Ascending aorta (tissue), 2 donors: ENCODE measurements at places on chromosomes 3 and 15.

DNA sequence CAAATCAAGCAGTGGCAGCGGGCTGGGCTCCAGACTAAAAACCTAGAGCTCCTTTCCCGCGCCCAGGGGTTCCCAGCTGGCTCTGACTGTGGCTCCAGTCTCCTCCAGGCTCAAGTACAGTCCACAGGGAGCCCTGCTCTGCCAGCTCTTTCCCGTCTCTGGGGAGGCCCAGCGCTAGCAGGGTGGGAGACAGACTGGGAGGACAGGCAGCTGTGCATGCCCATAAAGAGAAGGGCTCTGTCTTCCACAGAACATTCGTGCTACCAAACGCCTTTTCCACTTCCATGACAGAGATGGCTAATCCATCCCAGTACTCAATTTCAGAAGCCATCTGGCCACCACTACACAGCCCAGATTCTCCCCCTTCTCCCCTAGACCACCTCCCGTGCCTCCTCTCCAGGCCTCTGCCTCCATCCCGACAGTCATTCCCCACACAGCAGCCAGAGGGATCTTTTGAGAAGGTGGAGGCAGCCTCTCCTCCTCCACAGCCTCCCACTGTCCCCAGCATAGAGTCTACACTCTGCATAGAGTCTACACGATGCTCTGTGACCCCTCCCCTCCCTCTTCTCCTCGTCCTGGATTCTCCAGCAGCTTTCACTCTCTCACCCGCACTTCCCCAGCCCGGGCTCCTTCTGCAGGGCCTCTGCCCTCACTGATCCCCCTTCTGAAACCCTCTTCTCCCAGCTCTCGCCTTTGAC lies 6.8 kb upstream of the DUSP7 start:
- no peak for DNase-seq

DNA sequence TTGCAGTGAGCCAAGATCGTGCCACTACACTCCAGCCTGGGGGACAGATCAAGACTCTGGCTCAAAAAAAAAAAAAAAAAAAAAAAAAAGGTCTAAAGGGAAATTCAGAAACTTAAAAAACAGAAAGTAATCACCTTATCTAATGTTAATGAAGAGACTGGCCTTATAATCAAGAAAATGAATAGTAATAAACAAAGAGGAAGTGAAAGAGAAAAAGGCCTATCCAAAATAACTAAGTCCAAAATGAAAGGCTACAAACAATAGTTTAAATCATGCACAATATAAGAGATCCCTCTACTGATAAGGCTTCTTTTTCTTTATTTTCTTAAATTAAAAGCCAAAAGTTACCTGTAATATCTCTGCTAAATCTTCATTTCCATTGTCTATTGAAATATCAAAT lies 37.1 kb upstream of the HDC start:
- DNase-seq = no peak

DNA sequence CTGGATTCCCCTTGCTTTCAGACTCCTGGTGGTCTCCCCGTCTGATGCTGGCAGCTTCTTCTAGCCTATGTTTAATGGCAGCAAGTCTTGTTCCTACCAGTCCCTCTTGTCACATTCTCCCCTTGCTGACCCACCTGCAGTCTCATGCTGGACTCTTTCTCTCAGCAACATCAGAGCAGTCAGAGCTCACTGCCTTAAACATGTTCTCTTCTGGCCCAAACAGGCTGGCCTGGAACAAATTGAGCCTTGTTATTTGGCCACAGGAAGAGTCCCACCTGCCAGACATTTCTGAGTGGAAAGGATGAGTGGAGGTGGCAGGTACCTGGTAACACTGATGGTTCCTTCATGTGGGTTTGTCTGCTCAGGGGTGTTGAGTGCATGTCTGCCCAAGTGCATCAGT lies 59.2 kb upstream of the APEH start:
- no peak for DNase-seq

DNA sequence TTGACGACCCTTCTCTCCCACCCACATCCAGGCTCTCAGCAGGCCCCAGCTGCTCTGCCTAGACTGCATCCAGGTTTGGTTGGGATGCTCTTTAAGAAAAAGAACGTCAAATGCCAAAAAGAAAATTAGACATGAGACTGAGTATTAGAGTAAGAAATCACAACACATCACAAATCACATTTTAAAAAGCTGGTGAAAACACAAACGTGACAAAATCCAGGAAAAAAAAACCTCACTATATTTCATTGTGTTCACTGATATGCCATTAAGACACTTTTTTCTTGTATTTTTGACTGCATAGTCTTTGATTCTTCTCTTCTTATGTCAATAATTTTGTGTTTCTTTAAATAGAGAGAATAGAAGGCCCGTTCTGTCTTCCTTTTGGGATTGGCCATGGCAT lies 243.7 kb downstream of the TLE3 start:
- DNase-seq = no peak

DNA sequence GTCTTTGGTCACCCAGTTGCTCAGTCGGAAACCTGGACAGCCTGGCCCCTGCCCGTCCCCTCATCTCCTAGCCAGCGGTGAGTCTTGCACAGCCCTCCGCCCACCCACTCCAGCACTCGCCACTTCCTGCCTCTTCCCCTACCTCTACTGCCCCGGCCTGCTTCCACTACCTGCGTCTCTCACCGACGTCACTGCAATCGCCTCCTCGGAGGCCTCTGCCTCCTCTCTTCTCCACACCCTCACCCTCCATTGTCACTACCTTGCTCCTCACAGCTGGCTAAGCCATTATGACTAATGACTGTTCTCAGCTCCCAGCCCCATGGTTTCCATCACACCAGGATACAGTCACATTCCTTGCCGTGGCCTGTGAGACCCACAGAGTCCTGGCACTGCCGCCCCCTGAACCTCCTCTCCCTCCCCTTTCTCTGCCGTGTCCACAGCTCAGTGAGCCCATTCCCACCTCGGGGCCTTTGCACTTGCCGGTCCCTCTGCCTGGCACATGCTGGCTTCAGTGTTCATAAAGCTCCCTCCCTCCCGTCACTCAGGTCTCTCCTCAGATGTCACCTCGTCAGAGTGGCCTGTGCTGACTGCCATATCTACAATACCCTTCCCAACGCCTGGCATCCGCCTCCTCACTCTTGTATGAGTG lies 104.8 kb downstream of the FBLN2 start:
- DNase-seq = no peak

DNA sequence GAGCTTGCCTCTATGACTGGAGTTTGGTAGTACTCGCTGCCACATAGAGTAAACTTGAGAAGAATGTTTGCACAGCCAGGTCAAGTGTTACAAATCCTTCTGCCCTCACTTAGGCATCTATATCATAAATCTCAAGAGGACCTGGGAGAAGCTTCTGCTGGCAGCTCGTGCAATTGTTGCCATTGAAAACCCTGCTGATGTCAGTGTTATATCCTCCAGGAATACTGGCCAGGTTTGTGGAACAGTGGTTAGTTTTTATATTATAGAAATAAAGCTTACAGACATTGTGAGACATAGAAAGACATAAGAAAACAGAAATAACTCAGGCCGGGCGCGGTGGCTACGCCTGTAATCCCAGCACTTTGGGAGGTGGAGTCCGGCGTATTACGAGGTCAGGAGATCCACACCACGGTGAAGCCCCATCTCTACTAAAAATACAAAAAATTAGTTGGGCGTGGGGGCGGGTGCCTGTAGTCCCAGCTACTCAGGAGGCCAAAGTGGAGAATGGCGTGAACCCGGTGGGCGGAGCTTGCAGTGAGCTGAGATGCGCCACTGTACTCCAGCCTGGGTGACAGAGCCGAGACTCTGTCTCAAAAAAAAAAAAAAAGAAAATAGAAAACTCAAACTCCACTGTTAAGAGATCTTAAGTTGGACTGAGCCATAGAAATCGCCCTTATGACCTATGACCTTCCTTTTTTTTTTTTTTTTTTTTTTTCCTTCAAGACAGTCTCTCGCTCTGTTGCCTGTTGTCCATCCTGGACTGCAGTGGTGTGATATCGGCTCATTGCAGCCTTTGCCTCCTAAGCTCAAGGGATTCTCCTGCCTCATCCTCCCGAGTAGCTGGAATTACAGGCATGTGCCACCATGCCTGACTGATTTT lies 2.2 kb downstream of the RPSA start:
- no peak for DNase-seq

GRCh38 chr3:127674101-127674721 lies 1.5 kb downstream of the ABTB1 start:
- DNase-seq = no peak

DNA sequence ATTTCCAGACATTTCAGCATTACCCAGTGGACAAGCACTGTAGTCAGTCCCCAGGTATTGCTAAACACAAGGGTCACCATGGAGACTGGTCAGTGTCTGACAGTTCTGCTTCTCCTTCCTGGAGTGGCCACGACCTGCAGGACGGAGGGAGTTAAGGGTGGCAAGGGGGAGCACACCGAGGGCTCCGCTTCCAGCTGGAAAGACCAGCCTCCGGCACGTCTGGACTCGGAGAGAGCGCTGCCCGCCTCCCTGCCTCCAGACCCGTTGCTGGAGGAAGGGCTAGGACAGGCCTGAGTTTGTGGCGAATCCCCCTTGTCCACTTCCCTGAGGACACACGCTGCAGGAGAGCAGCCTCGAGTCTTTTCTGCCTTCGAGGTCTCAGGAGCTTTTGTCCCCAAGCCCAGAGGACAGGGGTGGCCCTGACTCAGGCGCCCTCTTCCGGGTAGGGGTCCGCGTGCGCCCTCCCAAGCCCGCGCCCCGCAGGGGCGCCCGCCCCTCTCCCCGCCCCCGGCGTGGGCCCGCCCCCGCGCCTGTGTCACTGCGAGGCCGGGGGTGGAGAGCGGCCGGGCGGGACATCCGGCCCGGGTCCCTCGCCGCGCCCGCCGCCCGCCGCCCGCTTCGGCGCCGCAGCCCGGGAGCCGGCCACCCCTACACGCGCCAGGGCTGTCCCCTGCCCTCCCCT lies at the start of gene CHST14:
TSS of gene CHST14 (plus strand) at position 562 of the 682 bp plus-strand sequence. CDS start 230 bp downstream, outside the sequence.
- DNase-seq = peak; percentile 78

DNA sequence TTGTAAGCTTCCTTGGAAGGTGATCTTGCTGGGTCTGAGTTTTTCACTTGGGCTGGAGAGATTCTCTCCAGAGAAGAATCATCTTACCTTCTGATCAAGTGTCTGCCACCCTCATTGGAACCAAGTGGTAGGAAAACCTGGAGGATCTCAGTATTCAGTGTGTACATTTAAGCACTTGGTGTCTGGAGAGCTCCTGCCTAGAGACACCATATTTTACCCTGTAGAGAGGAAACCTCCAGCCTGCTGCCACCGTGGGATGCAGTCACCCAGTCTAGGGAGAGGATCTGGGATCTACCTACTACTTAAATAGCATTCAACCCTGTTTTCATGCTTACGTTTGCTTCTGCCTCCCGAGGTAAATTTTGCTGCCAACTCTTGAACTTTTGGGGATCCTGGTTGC lies 274.3 kb downstream of the SV2B start:
- no peak for DNase-seq

DNA sequence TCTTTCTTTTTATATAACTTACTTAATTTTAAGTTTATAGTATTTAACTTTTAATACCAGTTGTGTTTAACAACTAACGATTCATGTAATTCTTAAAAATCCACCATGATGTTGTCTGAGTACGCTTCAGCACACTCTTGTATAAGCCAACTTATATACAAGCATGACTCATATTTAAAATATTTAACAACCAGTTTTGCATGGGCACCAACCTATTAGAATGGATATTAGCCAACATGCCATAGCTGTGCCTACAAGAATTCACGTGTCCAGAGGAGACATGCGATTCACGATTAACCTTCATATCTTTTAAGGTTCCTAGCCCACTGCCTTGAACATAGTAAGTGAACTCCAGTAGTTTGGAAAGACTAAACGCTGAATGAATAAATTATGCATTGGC lies 1023.2 kb downstream of the TBL1XR1 start:
- DNase-seq = no peak

- DNase-seq = no peak
These were observed 28.4 kb upstream of the SLC2A2 start for GRCh38 chr3:171054921-171055320.

GRCh38 chr3:147391781-147392624 lies 14.3 kb downstream of the ZIC4 start:
- DNase-seq = no peak

GRCh38 chr15:68369931-68370767 lies 61.8 kb downstream of the ITGA11 start:
- DNase-seq = no peak

GRCh38 chr15:78065284-78065872 lies 12.1 kb downstream of the TBC1D2B start:
- peak; percentile 89 for DNase-seq
